Stimulated activated CD4-positive, alpha-beta T cell treated with anti-CD3 and anti-CD28 coated beads, Interleukin-15, amount 100 ng/mL, for 1 hour (primary cell): ENCODE measurements at places on chromosomes 12 and 14.

DNA sequence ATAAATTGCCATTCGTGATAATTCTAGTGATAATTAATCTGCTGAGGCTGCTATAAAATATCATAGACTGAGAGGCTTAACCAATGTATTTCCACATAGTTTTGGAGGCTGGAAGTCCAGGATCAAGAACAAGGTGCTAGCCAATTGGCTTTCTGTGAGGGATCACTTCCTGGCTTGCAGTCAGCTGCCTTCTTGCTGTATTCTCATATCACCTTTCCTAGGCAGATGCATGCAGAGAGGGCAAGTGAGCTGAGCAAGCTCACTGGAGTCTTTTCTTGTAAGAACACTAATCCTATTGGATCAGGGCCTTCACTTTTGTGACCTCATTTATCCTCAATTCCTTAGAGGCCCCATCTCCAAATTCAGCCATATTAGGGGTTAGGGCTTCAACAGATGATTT is 640.7 kb downstream of the DIO2 start:
- DNase-seq: no peak

DNA sequence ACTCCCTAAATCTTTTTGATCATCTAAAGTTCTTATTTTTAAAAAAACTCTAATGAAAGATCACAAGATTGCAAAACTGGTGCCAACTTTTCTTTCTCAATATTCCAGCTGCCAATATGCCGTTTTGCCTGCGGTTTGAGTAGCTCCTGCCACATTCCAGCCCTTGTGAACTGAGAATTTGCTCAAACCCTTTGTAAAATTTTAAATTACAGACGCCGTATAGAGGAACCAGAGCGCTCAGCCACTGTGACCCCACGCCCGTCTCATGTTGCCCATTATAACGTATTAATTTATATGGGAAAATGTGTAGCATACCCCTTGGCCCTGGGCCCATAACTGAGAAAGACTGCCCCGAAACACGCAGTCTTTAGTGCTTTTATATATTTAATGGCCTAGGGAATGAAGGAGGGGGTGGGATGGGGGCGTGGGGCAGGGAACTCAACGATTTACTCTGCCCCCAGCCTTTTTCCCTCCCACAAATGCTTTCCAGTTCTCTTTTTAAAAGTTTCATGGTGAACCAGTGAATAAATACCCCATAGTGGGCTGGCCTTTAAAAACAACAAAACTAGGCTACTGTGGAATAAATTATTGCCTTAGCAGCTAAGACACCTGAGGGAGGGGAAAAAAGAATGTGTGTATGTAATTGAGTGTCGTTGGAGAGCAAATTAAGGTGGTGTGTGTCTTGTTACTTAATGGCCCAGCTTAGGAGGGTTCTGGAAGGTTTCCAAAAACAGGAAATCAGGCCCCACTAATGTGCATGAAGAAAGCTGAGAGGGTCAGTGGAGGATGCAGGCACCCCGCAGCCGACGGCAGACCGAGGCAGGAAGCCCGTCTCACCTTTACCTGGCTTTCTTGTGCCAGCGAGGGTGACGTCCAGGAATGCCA is 45.7 kb upstream of the RFLNA start:
- no peak for DNase-seq

DNA sequence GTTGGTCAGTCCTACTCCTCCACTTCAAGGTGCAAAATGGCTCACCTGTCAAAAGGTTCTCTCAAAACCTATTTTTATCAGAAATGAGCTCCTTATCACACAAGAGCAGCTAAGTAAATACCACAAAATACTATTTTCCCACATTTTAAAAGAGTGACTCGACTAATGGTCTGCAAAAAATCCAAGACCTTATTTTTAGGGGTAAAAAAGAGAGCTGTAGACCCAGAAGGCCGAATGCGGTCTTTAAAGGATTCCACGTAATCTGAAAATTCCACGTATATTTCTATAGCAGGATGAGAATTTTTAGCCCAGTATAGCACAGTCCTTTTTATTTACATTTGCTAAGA is 3.8 kb downstream of the C14orf93 start:
- DNase-seq: no peak

DNA sequence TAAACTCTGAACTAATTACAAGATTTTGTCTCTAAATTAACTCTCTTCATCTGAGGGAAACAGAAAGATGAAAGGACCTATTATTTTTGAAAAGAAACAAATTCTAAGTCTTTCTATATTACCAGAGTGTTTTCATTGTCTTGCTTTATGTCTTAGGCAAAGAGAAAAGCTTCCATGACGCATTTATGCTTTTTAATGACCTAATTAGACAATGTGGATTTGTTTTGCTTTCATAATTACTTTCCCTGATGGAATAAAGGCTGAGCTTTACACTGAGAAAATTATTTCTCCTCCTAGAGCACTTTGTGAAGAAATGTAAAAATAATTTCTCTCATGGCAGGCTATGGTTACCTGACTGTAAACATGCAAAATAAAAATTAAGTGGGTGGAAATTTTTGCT is 138.0 kb upstream of the SLCO1C1 start:
- no peak for DNase-seq

DNA sequence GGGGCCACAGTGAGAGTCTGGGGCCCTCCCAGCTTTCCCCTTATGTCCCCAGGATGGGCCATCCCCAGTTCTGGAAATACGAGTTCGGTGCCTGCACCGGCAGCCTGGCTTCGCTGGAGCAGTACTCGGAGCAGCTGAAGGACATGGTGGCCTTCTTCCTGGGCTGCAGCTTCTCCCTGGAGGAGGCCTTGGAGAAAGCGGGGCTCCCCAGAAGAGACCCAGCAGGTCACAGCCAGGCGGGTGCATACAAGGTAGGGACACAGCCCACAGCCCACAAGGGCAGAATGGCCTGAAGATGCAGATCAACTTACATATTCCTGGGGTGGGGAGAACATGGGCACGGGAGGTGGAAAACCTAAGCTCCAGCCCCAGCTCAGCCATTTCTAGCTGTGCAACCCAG is 56.1 kb downstream of the DGLUCY start:
- no peak for DNase-seq

GRCh38 chr12:123442774-123443173 is 6.3 kb upstream of the RILPL2 start:
- no peak for DNase-seq

- no peak for DNase-seq
Observed at GRCh38 chr14:92475451-92476187, 38.0 kb upstream of the RIN3 start.

GRCh38 chr12:569091-569676 is 94.1 kb downstream of the NINJ2 start:
- DNase-seq: no peak

- no peak for DNase-seq
Observed at GRCh38 chr14:23696701-23697239, 60.6 kb downstream of the DHRS2 start.

DNA sequence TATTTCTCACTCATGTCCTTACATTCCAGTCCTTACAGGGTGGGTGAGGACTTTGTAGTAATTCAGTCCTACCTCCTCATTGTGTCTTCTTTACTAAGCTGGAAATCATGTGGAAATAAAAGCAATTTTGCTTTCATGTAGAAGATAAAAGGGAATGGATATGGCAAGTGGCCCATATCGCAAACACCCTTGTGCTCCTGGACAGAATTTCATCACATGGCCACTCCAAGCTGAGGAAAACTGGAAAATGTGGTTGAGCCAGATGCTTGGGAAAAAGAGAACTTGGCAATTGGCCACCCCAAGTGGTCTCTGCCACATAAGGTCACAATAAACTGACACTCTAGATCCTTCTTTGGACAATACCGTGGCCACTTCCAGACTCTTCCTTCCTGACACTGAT is 64.2 kb upstream of the IFNG-AS1 start:
- DNase-seq: no peak

- no peak for DNase-seq
Observed at GRCh38 chr14:23601424-23601823, 22.8 kb upstream of the JPH4 start.

DNA sequence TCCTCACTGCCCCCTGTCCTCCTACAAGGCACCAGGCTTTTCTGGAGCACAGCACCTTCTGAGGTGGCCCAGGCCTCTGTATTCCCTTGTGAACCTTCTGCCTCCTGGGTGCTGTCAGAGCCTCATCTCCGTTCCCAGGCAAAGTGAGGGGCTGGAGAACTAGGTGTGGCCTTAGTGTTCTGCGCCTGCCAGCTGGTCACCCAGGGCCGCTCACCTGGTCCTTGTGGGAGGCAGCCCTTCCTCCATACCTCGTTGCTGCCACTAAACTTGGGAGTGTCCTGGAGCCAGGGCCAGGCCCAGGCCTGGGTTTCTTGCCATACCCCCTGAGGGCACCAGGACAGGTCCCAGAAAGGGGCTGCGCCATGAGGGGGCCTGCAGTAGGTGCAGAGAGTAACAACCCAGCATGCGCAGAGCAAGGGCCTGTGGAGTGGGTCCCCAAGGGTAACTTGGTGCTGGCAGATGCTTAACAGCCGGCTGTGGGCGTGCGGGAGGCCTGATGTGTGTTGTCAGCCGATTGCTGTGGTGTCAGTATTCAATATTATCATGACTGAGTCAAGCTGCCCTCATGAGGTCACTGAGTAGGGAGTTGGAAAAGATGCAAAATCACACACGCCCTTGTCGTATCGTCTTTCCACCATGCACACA is 17.1 kb downstream of the OTUB2 start:
- no peak for DNase-seq

- DNase-seq: no peak
Observed at GRCh38 chr14:81516986-81517797, 16.5 kb downstream of the SEL1L start.

GRCh38 chr12:115661112-115661511 is 616.4 kb downstream of the MED13L start:
- DNase-seq: no peak

- no peak for DNase-seq
Observed at GRCh38 chr14:103699901-103700752, 15.1 kb downstream of the XRCC3 start.

DNA sequence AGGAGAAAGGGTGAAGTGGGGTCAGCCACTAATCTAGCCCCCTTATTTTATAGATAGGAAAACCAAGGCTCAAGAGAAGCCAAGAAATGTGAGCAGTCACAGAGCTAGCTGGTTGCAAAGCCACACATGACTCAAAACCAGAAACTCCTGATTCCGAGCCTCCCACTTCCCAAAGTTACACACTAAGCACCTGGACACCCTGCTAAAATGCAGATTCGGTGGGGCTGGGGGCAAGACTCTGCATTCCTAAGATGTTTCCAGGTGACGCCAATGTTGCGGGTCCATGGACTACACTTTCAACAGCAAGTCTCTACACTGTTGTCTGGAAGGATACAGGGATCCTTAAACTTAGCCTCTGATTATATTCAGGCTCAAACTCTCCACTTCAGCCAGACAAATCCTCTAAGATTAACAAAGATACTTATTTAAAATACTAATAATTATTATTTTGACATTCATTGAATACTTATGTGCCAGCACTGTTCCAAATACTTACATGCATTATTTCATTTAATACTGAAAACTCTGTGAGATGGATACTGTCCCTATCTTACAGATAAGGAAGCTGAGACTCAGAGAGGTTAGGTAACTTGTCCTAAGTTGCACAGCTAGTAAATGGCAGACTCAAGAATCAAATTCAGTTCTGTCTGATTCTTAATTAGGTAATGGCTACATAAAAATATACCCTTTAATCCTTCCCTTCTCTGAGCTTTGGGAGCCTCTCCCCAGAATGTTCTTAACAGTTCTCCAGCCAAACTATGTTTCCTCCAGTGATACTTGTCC is 81.4 kb downstream of the CRACR2A start:
- DNase-seq: no peak

- no peak for DNase-seq
Observed at GRCh38 chr14:69493038-69493437, 8.5 kb downstream of the PLEKHD1 start.

DNA sequence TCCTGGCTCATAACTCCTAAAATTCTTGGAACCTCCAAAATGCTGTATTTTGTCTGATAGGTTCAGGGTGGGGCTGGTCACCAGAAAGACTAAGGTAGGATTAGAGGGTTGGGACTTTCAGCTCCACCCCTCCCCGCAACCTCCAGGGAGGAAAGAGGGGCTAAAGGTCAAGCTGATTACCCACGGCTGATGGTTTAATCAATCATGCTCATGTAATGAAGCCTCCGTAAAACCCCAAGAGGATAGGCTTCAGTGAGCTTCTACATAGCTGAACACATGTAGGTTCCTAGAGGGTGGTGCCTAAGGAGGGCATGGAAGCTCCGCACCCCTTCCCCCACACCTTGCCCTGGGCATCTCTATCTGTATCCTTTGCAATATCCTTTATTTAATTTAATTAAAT is 60.0 kb downstream of the DGLUCY start:
- DNase-seq: no peak

GRCh38 chr12:32230613-32230993 is 124.0 kb downstream of the BICD1 start:
- DNase-seq: no peak

DNA sequence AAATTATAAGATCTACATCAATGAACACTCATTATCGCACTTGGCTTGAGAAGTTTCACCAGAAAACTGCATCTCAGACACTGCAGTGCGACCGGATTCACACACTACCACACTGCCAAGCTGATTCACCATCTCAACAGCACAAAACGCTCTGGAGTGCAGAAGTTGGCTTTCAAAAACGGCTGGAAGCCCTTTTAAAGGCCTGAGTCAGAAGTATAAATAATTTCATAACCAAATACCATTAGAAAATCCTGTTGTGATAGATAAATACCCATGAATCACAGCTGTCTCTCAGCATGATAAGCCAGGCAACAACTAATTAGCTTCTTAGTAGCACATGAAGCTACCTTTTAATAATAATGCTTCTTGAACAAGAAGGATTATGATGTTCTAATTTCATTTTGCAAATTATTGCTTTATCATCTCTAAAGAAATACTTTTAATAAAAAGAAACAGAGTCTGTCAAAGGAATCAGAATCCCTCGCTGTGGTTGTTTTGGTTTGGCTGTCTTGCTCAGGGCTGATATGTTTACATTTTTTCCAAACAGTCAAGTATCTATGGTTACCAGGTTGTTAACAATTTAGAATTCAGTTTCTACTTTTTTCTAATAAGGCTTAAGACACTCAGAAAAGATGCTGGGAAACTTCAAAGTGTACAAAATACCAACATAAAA is 51.2 kb downstream of the SLC2A13 start:
- DNase-seq: no peak

DNA sequence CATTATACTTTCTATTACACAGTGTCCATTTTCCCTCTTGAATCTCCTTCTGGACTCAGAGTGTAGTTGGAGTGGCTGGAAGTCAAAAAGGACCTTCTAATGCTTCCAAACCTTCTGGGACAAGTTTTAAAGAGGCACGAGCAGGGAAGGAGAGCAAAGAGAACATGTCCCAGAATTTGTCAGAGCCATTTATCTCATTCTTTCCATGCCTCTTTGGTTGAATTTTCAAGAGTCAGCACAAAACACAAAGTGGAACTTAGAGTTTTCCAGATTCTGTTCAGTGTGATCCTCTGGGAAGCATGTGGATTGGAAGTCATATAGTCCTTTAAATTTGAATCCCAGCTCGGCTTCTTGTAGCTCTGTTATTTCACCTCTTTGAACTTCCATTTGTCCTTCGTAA is 138.2 kb upstream of the PWP1 start:
- DNase-seq: no peak

GRCh38 chr14:50766338-50766886 is 64.5 kb downstream of the NIN start:
- no peak for DNase-seq

GRCh38 chr14:34134484-34134883 is 183.6 kb upstream of the EGLN3 start:
- DNase-seq: no peak
